Karpas-422 (cell line): ENCODE measurements at places on chromosomes 2 and 18.

DNA sequence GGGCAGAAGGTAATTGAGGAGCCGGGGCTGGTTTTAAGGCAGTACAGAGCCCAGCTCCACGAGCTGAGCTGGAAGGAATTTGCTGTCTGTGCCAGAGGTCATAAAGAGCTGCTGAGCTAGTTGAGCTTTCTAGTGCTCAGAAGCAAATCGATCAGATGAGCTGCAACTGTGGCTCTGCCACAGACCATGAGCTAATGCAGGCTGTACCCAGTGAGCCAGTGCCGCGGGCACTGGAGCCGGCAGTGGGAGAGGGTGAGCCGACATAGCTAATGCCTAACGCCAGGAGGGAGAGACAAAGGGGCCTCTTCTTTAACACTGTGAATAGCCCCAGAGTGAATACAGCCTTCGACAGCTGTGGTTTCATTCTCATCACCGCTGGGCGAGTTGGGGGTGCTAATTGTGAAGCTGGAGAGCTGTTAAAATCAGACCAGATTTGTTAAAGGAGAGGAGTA, 410.1 kb upstream of the TCF4 start:
- DNase-seq, result no peak

- DNase-seq, result no peak
Measured at GRCh38 chr2:239087046-239087710, 239.3 kb downstream of the TWIST2 start.

- no peak for DNase-seq
Measured at GRCh38 chr2:23524261-23524706, 139.3 kb downstream of the KLHL29 start.

GRCh38 chr18:13440277-13441248, 222.0 kb downstream of the LDLRAD4 start:
- peak; percentile 44 for DNase-seq
